ENCODE measurements at places on chromosomes 7 and 10.

GRCh38 chr7:82166260-82167015, 277.1 kb downstream of the CACNA2D1 start:
- peaks cover 2% of the 10 kb centered on the region for H3K27me3 ChIP-seq
- H3K27ac ChIP-seq: no peak overlapping the region
- no peaks in the 10 kb centered on the region for H3K36me3 ChIP-seq
- no peak for DNase-seq

DNA sequence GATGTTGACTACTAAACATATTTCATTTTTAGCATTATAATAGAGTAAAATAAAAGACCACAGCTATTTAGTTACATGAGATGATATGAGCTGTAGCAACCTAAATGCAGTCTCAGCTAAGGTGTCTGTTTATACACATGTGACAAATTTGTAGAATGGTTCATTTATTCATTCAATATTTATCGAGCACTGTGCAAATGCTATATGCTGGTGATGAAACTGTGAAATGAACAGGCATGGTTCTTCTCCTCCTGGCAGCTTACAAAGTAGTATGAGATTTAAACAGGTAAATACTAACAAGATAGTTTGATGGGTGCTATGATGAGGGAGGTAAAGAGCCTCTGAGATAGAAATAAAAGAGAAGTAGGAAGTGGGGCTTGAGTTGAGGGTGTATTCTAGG, 60.8 kb downstream of the LRGUK start:
- H3K36me3 ChIP-seq: no peaks in the 10 kb centered on the region
- no peaks in the 10 kb centered on the region for H3K4me1 ChIP-seq
- peaks cover 7% of the 10 kb centered on the region for H3K27me3 ChIP-seq
- no peak for DNase-seq
- H3K4me3 ChIP-seq: no peak overlapping the region
- no peak overlapping the region for H3K27ac ChIP-seq

GRCh38 chr7:107372298-107372697, 97.6 kb upstream of the GPR22 start:
- no peaks in the 10 kb centered on the region for H3K27me3 ChIP-seq
- H3K4me1 ChIP-seq: peaks cover 22% of the 10 kb centered on the region

GRCh38 chr7:67346126-67346525, 349.5 kb downstream of the TYW1 start:
- no peak for DNase-seq
- H3K27me3 ChIP-seq: no peaks in the 10 kb centered on the region

DNA sequence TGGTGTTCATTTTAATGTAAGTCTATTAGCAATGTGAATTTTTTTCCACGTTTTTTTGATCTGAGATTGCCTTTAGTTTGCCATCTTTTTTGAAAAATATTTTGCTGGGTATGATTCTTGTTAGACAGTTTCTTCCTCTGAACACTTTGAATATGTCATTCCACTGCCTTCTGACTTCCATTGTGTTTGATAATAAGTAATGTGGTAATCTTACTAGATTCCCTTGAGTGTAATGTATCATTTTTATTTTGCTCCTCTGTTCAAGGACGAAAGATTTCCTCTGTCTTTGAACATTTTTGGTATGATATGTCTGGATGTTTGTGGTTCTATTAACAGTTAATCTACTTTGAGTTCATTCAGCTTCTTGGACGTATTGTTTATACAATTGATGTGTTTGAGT, 371.4 kb downstream of the SUGCT start:
- peaks cover 3% of the 10 kb centered on the region for H3K4me1 ChIP-seq
- no peak for DNase-seq
- no peaks in the 10 kb centered on the region for H3K27me3 ChIP-seq
- no peak overlapping the region for H3K27ac ChIP-seq
- H3K36me3 ChIP-seq: peaks cover 21% of the 10 kb centered on the region
- H3K4me3 ChIP-seq: no peak overlapping the region

GRCh38 chr10:100904917-100905316, 7.8 kb upstream of the SLF2 start:
- no peak overlapping the region for H3K27ac ChIP-seq
- no peaks in the 10 kb centered on the region for H3K36me3 ChIP-seq
- H3K27me3 ChIP-seq: peaks cover 22% of the 10 kb centered on the region
- H3K4me1 ChIP-seq: peaks cover 7% of the 10 kb centered on the region

- no peak overlapping the region for H3K4me3 ChIP-seq
- H3K27ac ChIP-seq: no peak overlapping the region
- H3K36me3 ChIP-seq: no peaks in the 10 kb centered on the region
- H3K4me1 ChIP-seq: no peaks in the 10 kb centered on the region
These were observed 50.7 kb upstream of the GHITM start for GRCh38 chr10:84088626-84089025.

Data from mesothelial cell of epicardium (in vitro differentiated cells).